Midbrain (tissue), 1 donor: ENCODE measurements at places on chromosomes 2 and 18.

DNA sequence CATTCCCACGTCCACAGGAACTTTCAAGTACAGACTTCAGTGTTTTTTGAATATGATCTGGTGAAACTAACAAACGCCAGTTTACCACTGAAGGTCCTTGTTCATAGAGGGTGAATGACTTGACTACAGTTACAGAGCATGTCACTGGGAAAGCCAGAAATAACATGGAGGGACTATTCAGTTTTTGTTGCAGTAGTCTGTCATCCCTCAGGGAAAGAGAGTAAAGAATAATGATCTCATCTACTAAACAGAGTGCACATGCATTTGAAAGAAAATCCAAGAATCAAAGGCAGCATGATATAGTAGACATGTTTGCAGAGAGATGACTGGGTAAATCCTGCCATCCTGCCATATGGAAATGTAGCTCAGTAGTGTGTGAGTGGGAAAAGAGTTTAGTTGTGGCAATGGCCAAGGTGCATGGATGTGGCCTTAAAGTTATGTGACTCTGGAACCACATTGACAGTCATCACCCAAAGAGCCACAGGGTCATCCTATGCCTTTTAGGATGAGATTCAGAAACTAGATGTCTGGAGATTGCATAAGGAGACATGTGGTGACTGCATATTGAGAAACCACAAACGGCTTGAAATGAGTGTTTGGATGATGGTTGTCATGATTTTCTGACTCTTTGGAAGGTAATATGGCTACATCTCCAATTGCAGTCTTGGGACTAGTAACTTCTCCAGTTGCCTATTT lies 125.3 kb upstream of the ZEB2 start:
- no peak for DNase-seq

DNA sequence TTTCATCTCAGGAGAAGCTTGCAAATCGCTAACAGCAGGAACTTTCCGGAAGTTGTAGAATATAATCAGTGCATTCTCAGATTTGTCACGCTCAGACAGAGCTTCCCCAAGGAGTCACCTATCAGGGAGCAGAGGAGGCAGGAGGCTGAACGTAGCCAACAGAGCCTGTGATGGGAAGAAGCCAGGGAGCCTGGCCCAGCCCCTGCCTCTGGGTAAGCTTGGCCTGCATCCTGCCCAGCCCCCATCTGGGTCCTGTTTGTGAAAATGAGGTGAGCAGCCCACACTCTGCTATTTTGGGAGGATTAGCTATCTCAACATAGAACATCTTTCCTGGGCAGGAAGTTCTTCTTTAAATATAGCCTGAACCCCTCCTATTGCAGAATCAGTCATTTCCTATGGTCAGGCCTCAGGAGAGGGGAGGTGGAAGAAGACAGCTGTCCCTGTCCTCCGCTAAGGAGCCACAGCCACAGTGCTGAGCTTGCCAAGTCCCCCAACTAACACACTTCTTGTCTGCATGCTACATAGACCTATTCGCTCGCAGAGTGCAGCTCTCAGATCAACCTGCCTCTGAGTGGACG lies 19.2 kb upstream of the PKDCC start:
- no peak for DNase-seq

GRCh38 chr2:106269591-106270291 lies 75.6 kb upstream of the UXS1 start:
- no peak for DNase-seq

DNA sequence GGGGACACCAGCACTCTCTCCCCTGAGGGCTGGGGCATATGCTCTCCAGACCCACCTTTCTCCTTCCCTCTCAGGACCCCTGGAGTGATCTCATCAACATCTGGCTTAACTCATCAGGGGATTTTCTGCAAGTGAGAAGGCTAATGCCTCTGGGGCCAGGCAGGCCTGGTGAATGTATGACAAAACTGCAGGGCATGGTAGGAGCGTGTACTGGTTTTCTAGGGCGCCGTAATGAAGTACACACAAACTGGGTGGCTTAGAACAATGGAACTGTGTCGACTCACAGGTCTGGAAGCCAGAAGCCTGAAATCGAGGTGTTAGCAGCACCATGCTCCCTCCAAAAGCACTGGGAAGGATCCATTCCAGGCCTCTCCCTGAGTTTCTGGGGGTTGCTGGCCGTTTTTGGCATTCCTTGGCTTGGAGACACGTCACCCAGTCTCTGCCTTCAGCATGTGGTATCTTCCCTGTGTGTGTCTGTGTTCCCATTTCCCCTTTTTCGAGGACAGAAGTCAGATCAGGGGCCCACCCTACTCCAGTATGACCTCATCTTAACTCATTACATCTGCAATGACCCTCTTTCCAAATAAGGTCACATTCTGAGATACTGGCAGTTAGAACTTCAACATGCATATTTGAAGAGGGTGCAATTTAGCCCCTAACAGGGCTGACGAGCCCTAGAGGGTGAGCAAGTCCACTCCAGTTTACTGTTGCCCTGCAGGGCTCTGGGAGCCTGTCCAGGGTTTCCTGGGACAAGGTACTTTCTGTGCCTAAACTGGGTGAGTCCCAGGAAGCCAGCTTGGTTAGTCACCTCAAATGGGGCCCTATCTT lies 45.5 kb upstream of the CAB39 start:
- peak; percentile 39 for DNase-seq

DNA sequence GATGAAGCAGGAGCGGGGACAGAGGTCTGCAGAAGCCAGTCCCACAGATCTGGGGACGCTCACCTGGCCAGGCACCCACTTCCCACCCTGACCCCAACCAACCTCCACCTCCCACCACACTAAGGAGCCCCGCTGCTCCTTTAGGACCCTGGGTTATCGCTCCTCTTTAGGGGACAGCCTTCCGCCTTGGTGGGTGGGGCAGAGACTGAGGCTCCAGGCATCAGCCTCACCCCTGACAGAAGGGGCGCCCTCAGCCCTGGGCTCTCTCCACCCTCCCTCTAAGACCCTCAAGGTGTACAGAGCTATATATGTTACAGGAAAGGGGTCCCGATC lies 33.5 kb upstream of the SLC66A3 start:
- no peak for DNase-seq

- DNase-seq, result no peak
Measured at GRCh38 chr2:161321944-161322648, 13.9 kb downstream of the PSMD14 start.

DNA sequence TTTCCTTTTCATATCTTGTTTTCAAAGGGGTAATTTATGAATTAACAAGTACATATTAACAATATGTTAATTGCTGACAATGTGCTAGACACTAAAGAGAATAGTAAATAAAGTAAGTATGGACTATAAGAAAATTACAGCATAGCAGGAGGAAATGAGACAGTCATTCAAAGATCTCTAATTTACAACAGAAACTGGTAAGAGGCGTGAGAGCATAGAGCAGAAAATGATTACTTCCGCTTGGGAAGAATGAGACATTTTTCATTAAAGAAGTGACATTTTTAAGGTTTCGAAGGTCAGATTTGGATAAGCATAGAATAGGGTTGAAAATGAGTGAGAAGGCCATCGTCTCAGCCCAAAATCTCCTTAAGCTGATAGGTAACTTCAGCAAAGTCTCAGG lies 184.4 kb upstream of the SESTD1 start:
- no peak for DNase-seq

- DNase-seq, result no peak
Measured at GRCh38 chr18:26056291-26056690, 34.1 kb downstream of the SS18 start.

GRCh38 chr2:198098918-198099317 lies 294.5 kb downstream of the PLCL1 start:
- peak; percentile 77 for DNase-seq

- DNase-seq, result no peak
Measured at GRCh38 chr18:3044931-3045698, 32.2 kb upstream of the LPIN2 start.

- no peak for DNase-seq
Measured at GRCh38 chr18:58041633-58042032, 2.4 kb upstream of the NEDD4L start.

DNA sequence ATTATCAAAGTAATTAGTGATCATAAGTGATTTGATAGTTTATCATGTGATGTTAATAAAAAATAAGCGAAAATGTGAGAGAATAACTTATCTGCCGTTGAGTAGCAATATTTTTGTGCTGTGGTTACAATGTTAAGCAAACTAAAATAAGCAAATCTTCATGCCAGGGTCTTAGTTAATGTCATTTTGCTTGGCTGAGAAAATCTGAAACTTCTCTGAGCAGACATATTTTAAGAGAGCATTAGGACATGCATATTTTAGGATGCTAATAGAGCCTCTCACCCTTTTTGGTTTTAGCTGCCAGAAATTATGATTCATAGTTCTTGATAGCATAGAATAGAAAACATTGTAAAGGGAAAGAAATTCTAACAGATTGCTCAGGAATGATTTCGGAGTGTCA lies 233.5 kb upstream of the ZEB2 start:
- no peak for DNase-seq

DNA sequence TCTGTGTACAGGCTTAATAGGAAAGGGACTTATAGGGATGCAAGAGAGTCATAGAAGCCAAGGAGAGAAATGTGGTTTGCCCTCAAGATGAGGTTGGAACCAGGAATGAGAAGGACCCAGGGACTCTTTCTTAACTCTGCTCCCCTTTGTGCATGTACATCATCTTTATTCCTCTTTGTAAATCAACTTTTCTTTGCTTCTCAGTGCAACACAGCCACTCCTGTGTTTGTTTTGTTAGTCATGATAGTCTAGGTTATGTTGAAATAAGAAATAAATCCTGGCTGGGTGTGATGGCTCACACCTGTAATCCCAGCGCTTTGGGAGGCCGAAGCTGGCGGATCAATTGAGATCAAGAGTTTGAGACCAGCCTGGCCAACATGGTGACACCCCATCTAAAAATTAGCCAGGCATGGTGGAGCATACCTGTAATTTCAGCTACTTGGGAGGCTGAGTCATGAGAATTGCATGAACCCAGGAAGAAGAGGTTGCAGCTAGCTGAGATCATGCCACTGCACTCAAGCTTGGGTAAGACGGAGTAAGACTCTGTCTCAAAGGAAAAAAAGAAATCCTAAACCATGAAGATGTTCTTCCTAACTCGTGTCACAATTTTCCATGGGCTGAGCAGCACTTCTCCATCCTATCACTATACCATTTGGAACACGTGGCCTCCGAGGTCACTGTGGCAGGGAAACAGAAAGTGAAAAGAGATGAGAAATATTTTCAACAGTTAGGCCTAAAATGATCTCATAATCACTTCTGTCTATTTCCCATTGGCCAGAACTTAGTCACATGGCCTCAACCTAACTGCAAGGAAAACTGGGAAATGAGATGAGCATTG lies 73.0 kb upstream of the TMEM17 start:
- DNase-seq, result no peak

DNA sequence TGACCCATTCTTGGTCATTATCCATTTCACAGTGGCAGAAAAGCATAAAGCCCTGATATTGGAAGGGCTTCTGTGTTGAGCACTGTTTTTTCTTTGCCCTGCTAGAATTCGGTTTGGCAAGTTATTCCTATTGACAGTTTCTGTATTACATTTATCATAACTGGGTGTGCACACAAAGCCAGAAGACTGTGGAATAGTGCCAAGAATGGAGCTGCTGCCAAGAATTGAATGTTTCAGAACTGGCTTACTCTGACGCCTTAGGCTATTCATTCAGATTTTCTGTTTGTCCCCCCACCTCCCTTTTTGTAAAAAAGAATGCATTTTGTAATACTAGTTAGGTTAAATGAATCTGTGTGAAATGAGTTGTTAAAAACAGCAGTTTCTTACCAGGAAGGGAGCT lies 12.7 kb downstream of the KDM3A start:
- DNase-seq, result peak; percentile 50

GRCh38 chr2:101706819-101707177 lies 9.3 kb downstream of the MAP4K4 start:
- no peak for DNase-seq

GRCh38 chr2:34012715-34013302 lies 413.7 kb upstream of the FAM98A start:
- DNase-seq, result peak; percentile 81

- DNase-seq, result no peak
Measured at GRCh38 chr2:57210855-57211254, 835.8 kb upstream of the VRK2 start.

GRCh38 chr18:61503688-61504087 lies 170.5 kb downstream of the CDH20 start:
- DNase-seq, result no peak

GRCh38 chr2:159774370-159774990 lies 23.5 kb downstream of the CD302 start:
- no peak for DNase-seq

- no peak for DNase-seq
Measured at GRCh38 chr2:73031095-73031678, 40.3 kb downstream of the SFXN5 start.

DNA sequence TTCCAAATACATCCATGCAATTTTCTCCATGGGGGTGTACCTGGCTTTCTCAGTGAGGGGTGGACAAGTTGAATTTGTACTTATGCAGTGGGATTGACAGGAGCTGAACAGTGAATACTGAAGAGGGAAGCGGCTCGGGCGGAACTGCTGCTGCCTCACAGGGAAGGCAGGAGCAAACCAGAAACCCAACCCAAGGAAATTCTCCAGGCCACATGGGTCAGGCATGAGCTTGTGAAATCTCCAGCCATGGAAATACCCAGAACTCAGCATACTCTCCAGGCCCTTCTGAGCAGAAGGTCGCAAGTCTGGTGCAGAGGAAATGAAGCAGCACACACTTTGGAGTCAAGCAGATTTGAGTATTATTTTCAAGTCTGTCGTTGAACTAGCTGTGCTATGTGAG lies 26.5 kb upstream of the INO80C start:
- no peak for DNase-seq

- no peak for DNase-seq
Measured at GRCh38 chr2:33272001-33272400, 204.4 kb upstream of the RASGRP3 start.

- no peak for DNase-seq
Measured at GRCh38 chr18:22283397-22283796, 114.0 kb downstream of the GATA6 start.

- no peak for DNase-seq
Measured at GRCh38 chr2:237411092-237411601, 2.8 kb downstream of the COL6A3 start.

DNA sequence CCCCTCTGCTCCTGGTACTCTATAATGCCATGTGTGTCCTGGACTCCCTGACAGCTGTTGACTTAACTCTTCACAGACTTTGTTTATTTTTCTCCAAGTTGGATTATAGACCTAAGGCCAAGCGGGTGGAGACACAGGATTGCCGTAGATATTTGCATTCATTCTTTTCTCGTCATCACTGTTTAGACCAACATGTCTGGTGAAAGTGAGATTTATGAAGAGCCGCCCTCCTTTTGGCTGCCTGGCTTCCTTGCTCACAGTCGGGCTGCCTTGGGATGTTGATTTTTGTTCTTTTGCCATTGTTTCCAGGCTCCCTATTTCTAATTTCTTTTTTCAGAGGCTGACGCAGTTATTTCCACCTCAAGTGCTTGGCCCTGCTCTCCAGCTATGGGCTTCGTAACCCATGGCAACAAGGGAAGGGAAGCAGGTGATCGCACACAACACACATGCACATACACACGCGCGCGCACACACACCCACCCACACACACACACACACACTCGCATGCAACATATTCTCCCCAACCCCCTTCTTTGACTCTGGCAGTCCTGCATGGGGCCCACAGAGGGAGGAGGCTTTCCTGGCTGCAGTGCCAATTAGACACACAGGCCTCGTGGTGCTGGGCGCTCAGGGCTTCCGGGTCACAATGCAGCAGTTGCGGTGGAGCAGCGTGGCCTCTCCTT lies 296.5 kb downstream of the MTX2 start:
- DNase-seq, result no peak
